ENCODE measurements at places on chromosomes 7 and 10.

DNA sequence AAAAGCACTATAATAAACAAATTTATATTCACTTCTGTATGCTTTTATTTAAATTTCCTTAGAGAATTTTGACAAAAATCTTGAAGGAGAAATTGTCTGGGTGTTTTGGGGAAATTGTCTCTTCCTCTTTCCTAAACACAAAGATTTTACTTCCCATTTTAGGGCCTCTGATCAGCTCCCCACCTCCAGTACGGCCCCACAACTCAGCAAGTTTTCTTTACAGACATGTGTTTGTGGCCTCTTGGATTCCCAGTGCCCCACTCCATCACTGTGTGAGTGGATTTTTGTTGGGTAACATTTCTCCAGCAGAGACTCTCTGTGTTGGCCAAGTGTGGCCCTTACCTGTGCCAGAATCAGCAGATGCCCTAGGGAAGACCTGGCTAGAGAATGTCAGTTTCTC is 182.8 kb upstream of the CDC14C start:
- no peak for DNase-seq

DNA sequence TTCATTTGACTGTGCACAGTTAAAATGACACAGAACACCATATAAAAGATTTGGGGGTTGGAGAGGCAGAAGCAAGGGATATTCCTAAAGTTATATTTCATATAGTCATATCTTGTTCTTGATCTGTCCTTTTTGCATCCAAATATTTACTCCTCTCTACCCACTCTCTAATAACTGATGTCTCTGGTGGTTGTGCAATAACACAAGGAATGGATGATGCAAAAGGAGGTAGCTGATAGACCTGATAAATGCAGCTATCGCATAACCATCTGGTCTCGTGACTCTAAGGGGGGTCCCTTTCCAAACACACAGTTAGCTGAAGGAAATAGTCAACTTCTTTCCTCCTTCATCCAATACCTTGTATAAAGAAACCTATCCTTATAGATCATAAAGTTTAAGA is 123.1 kb downstream of the POLR1F start:
- DNase-seq, result no peak

- no peak for DNase-seq
These were observed 137.1 kb upstream of the UNC5B start for GRCh38 chr10:71075086-71075758.

- no peak for DNase-seq
These were observed 71.4 kb downstream of the WDR37 start for GRCh38 chr10:1127629-1128028.

GRCh38 chr10:130432271-130432670 is 296.1 kb downstream of the GLRX3 start:
- DNase-seq, result no peak

DNA sequence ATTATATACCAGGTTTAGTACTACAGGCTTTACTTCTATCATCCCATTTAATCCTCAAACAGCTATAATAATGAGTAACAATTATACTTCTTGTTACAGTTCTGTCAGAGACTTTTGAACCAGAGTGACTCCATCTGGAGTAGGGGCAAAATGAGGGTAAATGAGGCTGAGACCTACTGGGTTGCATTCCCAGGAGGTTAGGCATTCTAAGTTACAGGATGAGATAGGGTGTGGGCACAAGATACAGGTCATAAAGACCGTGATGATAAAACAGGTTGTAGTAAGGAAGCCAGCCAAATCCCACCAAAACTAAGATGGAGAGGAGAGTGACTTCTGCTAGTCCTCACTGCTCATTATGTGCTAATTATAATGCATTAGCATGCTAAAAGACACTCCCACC is 3.9 kb downstream of the YME1L1 start:
- DNase-seq, result no peak

- DNase-seq, result no peak
These were observed 441.8 kb downstream of the RPS24 start for GRCh38 chr10:78475437-78475836.

- no peak for DNase-seq
These were observed 826.0 kb downstream of the SORCS1 start for GRCh38 chr10:106338486-106338885.

GRCh38 chr7:26005683-26006410 is 146.2 kb upstream of the NFE2L3 start:
- DNase-seq, result no peak

- DNase-seq, result no peak
These were observed 15.3 kb upstream of the PWWP2B start for GRCh38 chr10:132381741-132382140.

GRCh38 chr10:61786728-61787127 is 114.8 kb upstream of the ARID5B start:
- peak; percentile 54 for DNase-seq

DNA sequence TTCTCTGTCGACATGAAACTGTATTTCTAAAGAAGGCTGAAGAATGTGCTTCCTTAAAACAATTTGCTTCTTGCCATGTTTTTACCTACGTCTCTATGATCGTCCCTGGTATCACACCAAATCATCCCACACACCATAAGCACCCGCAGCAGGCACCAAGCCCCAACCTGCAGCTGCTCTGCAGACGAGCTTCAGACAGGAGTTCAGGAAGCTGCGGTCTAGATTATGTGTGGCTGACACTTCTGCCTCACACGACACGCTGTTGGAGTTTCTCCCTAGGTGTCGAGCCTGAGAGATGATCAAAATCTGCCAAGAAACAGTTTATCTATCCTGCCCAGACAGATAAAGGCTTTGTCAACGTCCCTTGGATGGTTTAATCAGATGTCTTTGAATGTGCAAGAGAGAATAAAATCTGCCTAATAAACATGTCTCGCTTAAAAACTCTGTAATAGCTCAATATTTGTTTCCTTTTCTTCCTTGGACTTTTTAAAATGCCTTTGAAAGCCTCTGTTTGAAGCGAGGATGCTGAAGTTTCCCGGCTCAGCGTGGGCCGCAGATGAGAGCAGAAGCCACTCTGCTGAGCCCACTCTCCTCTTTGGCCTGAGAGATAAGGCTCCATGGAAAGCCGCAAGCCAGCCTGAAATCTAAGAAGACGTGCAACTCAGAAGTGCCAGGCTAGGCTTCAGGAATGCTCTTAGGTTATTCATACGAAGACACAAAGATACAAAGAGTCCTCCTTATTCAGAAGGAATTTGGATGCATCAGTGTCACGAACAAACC is 158.3 kb upstream of the PFKP start:
- no peak for DNase-seq

- no peak for DNase-seq
These were observed 138.8 kb downstream of the CELF2 start for GRCh38 chr10:11156480-11156879.

- no peak for DNase-seq
These were observed 38.2 kb downstream of the GSDME start for GRCh38 chr7:24718977-24719491.

DNA sequence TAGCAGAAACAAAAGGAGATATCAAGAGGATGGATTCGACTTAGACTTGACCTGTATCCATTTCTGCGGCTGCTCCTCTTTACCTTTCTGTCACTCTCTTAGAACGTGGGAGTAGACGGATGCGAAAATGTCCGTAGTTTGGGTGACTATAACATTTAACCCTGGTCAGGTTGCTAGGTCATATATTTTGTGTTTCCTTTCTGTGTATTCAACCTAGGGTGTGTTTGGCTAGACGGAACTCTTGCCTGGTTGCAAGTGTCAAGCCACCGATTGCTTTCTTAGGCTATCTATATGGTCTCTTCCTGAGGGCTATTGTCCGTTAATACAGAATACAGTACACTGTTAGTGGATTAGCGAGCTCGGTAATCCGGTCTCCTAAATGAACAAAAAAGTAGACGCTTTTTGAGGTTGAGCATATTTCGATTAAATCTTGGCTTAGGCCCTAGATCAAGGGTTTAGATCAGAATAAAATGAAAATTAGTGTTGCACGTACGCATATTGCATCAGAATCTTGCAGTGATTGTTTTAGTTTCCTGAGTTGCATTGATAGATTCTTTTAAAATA is 1.2 kb downstream of the PTEN start:
- no peak for DNase-seq

DNA sequence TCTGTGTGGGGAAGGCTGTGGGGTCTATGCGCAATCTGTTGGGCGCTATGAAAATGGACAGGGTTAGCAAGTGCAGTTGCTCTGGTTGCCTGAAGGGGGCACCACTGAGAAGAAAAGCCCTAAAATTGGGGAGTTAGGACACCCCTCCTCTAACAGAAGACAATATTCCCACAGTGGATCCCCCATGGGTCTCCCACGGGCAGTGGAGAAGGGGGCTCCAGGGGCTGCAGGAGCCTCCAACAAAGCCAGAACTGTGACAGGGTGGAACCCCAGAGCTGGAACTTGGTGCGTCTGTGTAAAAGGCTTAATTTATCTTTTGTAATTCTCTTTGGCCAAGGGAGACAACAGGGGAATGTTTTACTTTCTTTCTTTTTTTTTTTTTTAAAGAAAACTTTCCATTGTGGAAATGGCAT is 12.5 kb upstream of the COL13A1 start:
- no peak for DNase-seq

DNA sequence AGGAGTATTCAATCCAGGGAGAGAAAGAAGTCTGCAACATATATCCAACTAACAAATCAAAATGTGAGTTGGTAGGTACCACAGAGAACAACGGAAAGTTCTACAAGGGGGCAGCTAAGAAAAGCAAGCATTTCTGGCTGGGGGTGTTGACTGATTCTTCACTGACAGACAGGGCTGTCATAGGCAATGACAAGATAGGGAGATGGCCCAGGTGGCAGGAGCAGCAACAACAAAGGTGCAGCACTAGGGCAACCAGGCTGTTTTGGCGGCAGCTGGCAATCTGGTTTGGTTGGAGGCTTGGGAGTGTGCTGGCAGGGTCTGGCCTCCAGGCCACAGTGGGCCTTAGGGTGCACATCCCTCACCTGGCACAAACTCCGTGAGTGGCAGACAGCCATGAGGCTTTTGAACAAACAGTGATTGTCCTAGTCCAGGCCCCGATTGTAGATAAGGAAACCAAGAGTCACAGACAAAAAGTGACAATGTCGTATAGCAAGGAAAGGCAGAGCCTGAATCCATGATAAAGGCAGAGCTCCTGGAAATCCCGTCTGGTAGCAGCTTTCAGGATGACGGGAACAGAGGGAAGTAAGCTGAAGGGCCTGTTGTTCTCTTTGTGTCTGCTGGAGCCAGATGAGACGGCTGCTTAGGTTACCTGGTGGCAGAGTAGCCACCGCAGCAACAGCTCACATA is 28.4 kb downstream of the DPCD start:
- no peak for DNase-seq

DNA sequence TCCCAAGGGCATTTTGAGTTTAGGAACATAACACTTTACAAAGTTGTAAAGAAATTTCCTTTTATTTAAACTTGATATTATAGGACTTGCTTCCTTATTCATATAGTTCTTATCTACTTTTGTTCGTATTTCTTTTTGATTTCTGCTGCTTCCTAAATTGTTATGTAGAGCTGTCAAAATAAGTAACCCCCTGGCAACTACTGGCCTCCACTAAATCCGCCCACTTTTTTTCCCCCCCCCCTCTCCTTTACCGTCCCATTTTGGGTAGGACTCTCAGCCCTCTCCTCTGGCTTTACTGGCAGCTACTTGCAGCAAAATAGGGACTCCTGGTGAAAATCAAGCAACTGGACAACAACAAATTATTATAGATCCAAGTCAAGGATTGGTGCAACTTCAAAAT is 1.1 kb downstream of the SP4 start:
- no peak for DNase-seq

DNA sequence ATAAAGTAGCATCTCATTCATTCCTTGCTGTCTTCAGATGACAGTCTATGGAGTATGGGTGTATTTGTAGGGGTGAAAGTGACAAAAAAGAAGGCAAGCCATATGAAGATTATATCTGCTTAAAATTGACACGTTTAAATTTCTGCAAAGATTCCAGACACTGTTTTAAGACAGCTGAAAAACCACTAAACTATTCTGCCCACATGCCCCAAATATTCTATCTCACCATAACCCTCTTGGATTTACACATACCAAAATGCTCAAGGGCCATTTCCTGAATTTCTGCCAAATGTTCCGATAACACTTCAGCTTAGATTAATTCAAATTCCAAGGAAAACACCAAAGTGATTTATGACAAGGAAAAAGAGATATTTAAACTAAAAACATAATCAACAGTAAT is 99.9 kb upstream of the IL6 start:
- peak; percentile 23 for DNase-seq

DNA sequence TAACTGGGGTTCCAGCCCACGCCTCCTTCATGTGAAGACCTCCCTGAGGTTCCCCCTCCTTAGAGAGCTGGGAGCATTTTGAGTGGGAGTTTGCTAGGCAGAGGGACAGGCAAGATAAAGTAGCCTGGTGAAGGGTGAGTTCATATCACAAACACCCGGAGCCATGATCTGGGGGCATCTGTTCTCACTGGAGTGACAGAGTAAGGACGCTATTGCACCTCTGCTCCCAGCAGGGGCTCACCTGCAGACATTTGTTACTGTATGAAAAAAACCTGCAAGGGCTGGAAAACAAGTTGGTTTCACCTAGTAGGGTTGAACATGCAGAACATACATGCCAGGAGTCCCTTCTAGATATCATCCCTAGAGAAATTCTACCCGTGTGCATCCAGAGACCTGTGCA is 88.4 kb downstream of the CARD11 start:
- DNase-seq, result no peak

DNA sequence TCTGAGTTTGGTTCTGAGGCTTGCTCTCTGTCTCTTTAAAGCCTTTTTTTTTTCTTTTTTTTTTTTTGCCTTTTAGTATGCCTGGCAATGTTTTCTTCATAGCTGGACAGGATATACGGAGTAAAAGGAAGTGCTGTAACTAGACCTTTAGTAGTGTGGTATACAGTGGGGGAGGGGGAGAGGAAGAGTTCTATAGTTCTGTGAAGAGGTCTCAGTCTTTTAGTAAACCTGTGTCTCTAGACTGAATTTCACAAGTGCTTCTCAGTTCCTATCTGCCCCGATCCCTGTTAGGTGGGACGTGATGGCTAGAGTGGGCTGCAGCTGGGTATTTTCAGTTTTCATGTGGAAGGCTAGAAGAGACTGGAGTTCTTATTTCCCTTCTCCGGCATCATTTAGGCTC is 3.1 kb upstream of the ABCC2 start:
- DNase-seq, result peak; percentile 57

GRCh38 chr7:91020636-91021385 is 243.4 kb upstream of the FZD1 start:
- no peak for DNase-seq

DNA sequence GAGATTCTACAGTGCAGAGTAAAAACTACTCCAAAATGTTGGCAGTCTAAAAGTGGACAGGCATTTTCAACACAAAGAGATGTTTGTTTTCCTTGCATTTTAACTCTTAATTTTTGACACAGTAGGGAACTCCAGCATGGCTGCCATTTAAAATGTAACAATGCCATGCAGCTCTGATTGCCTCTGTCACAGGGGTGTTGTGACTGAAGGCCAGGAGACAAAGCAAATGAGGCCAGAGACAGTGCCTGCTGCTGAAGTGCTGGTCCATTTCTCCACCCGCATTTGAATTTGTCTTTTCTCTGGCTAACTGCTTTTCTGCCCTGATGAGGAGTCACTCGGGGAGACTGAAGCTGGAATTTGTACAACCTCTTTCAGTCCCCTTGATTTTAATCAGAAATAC is 710.6 kb upstream of the GALNT17 start:
- no peak for DNase-seq

GRCh38 chr10:1360558-1361164 is 304.5 kb downstream of the WDR37 start:
- no peak for DNase-seq

- DNase-seq, result peak; percentile 13
These were observed 700 bp downstream of the MTPN start for GRCh38 chr7:135976312-135977006.

Measured in HTR-8/SVneo (cell line).